ENCODE measurements at places on chromosomes 3 and 15.

- peak; percentile 53 for DNase-seq
Measured at GRCh38 chr3:151468284-151468917, 7.5 kb upstream of the IGSF10 start.

GRCh38 chr15:23422946-23423708, 23.9 kb downstream of the GOLGA6L2 start:
- DNase-seq = no peak

GRCh38 chr3:30102356-30102755, 504.0 kb upstream of the TGFBR2 start:
- no peak for DNase-seq

GRCh38 chr3:42488687-42489086, 13.8 kb upstream of the VIPR1 start:
- DNase-seq = no peak
